ENCODE measurements at places on chromosomes 5 and 9. TPM values are rescaled to one million over a fixed set of nuclear protein-coding genes. Genes with fewer than 3 reads are reported as not detected.
A peak's percentile ranks its signal among the peaks of the same experiment; 100 is the strongest.

Gene ENHO
- total RNA-seq = 0.24 TPM

- DNase-seq = no peak
Measured at GRCh38 chr5:110265162-110265561, 461.3 kb downstream of the TMEM232 start.

Gene NDUFB6
- 20.3 TPM for total RNA-seq

DNA sequence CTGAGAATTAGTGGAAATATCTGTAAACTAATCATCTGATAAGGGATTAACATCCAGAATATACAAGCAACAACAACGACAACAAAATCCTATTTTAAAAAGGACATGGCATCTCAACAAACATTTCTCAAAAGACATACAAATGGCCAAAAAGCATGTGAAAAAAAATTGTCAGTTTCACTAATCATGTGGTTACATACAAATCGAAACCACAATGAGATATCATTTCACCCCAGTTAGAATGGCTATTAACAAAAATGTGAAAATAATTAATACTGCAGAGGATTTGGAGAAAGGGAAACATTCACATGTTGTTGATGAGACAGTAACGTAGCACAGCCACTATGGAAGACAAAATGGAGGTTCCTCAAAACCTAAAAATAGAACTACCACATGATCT lies 69.5 kb downstream of the ERP44 start:
- DNase-seq = no peak

- DNase-seq = no peak
Measured at GRCh38 chr5:28580616-28581015, 1542.2 kb upstream of the CDH9 start.

Gene ABCA1
- 7.8 TPM for total RNA-seq

- no peak for DNase-seq
Measured at GRCh38 chr5:61010467-61011454, 65.8 kb downstream of the NDUFAF2 start.

DNA sequence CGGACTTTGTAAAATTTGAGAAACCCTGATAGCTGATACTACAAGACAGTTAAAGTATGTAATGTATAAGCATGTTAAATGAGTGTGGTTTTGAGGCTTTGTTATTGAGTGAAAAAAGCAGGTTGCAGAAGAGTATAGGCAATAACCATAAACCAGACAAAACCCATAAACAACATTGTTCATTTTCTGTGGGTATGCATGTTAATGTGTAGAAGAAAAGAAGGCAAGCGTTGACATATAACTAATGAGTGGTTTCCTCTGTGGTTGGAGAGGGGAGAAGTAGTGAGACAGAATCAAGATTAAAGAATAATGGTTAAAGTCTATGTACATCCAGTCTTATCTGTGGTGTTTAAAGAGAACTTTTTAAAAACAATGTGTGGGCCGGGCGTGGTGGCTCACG lies 26.2 kb downstream of the RAD23B start:
- no peak for DNase-seq

Gene IRX4
- total RNA-seq = not detected

Gene C9orf72
- 4.7 TPM for total RNA-seq

DNA sequence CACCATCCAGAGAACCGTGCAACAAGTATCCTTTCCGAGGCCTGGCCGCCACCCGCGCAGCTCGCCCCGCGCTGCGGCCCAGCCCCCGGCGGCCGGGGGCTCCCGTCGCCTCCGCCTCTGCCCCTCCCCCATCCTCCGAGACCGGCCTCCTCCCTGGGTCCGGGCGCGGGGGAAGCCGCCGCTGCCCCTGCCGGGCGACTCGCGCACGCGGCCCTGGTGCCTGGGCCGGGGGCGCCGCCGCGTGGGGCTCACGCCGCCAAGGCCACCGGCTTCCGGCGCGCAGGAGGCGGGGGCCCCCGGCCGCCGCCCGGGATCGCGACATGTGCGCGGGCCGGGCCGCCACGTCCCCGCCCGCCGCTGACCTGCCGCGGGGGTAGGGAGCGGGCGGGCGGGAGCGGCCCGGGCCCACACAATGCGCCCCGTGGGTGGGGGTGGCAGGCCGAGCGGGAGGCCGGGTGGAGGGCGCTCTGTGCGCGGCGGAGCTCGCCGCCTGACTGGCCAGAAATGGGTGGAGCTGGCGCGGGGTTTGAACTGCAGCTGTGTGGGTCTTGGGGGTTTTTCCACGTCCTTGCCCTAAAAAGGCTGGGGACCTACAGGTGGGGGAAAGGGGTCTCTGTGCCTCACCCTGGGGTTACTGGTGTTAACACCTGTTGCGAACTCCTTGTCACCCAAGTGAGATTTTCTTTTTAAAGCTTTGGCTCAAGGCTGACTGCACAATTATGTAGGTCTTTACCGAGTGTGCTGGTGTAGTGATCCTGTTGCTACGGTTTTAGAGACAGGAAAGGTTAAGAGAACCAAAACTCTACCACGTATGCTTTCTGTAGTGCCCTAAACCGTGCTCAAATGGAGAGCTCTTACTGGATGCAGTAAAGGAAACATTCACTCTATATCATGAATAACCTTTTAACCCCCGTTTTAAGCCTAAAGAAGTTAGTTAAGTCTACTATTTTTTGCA lies 32.3 kb downstream of the TNPO1 start:
- DNase-seq = peak; percentile 77

- no peak for DNase-seq
Measured at GRCh38 chr5:111694133-111694532, 62.9 kb downstream of the NREP start.

DNA sequence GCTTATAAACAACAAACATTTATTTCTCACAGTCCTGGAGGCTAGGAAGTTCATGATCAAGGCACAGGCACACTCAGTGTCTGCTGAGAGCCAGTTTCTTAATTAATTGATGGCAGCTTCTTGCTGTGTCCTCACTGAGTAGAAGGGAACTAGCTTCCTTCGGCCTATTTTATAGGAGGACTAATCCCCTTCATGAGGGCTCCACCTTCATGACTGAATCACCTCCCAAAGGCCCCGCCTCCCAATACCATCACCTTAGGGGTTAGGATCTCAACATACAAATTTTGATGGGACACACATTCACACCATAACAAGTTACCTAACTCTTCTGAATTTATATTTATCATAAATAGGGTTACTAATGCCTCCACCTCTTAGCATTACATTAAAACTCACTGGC lies 129.8 kb downstream of the GNAQ start:
- no peak for DNase-seq

Gene TTC16
- total RNA-seq = not detected

DNA sequence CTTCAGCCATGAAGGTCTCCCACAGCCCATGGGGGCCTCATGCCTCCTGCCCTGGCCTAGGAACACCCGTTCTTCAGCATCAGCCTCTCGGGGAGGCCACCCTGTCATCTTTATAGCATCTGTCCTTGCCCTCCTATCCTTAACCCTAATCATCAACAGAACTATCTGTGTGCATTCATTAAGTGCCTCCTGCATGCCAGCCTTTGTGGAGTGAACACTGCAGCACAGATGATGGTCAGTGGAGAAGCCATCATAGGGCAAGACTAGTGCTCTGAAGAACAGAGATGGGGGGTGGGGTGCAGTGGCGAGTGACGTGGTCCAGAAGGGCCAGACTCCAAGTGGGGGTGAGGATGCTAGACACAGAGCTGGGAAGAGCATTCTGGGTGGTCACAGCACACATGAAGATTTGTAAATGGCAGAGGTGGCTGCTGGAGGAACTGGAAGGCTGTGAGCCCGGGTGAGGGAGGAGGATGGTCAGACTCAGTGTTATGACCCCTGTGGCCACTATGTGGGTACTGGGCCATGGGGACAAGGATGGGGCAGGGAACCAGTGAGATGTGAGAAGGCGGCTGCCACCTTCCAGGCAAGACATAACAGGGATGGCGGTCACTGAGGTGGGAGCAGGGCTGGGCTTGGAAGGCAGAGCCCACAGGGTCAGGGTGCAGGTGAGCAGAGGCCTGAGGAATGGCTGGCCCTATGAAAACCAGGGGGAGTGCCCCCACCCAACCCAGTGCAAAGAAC lies 3.6 kb upstream of the CARD19 start:
- DNase-seq = no peak

DNA sequence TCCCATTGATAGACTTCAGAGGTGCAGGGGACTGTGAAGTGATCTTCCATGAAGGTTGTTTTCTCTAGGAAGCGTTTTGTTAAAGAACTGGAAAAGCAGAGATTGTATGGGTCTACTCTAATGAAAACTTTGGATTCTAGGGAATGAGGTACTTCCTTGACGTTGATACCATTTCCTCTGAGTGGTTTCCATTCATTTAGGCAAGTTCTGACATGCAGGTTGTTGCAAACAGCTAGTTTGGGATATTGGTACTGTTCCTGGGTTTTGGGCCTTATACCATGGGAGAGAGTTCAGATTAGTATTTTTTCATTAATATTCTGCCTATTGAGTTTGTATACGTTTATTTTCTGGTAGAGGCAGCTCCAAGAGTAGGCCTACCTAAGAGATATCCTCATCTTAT lies 25.7 kb downstream of the SMARCA2 start:
- DNase-seq = no peak

DNA sequence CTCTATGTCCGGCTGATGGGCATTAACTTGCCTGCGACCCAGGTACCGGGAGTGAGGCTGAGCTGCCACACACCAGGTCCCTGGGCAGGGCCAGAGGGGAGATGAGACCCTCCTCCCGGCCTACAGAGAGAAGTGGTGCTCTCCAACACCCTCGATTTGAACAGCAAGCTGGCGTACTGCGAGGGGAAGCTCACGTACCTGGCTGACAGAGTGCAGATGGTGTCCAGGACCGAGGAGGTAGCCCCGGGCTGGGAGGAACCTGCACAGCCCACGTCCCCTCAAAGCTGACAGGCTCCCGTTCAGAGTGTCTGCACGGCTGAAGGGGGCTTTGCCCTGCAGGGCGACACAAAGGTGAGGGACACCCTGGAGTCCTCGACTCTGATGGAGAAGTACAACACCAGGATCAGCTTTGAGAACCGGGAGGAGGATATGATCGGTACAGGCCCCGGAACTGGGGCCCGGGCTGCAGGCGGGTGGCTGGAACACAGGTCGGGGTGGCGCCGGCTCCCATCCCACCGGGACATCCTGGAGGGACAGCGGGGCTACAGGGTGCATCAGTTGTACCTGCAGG lies 1.0 kb upstream of the RABL6 start:
- DNase-seq = peak; percentile 58

DNA sequence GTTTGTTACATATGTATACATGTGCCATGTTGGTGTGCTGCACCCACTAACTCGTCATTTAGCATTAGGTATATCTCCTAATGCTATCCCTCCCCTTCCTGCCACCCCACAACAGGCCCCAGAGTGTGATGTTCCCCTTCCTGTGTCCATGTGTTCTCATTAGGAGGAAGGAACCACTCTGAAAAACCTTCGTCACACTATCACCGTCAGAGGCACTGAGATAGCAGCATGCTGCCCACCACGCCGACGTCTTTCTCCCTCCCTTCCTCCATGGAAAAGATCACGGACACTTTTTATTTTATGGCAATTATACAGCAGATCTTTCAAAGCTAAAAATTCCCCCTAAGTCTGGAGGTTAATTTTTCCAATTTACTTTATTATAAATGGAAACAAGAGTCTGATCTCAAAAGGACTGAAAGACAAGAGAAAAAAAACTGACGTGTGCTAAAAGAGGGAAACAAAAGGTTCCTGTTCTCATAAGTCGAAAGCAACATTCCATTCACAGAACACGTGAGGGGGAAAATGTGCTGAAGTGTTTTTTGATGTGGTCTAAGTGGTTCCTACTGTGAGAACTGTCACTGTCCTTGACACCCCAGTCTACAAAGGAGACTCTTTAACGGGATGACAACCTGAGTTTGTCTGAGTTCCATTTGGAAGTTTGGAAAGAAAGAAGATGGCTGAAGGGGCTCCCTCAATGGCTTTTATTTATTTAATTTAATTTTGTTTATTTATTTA lies 339.7 kb upstream of the IRX2 start:
- no peak for DNase-seq

- peak; percentile 58 for DNase-seq
Measured at GRCh38 chr5:149719666-149720065, 10.4 kb upstream of the PPARGC1B start.

GRCh38 chr5:103598997-103599566 lies 36.5 kb upstream of the NUDT12 start:
- no peak for DNase-seq

Gene PTGER4
- total RNA-seq = 36.7 TPM

DNA sequence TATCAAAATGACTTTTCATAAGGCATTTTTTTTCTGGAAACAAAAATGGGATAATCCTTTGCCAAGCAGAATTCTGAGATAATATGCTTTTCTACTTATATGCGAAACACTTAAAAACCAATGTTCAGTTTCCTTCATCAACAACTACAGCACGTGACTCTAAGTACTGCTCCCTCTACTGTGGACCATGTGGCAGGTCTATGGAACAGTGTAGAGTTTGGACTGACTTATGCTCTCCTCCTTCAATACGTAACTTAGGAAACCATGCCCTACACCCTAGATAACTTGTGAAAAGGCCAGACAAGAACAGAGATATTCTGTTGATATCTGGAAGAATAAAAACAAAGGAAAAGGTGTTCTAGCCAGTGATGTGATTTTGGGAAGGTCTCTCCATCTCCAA lies 111.3 kb upstream of the GNA14 start:
- DNase-seq = no peak

GRCh38 chr9:95100071-95100627 lies 217.4 kb downstream of the FANCC start:
- no peak for DNase-seq

Gene PCDH1
- total RNA-seq = 25.5 TPM

- no peak for DNase-seq
Measured at GRCh38 chr9:91253488-91253887, 108.2 kb downstream of the AUH start.
